Cortex of kidney (tissue), 1 donor: ENCODE measurements at places on chromosomes 3 and 15.

- DNase-seq = no peak
Observed at GRCh38 chr15:35979608-35980007, 433.6 kb upstream of the DPH6 start.

DNA sequence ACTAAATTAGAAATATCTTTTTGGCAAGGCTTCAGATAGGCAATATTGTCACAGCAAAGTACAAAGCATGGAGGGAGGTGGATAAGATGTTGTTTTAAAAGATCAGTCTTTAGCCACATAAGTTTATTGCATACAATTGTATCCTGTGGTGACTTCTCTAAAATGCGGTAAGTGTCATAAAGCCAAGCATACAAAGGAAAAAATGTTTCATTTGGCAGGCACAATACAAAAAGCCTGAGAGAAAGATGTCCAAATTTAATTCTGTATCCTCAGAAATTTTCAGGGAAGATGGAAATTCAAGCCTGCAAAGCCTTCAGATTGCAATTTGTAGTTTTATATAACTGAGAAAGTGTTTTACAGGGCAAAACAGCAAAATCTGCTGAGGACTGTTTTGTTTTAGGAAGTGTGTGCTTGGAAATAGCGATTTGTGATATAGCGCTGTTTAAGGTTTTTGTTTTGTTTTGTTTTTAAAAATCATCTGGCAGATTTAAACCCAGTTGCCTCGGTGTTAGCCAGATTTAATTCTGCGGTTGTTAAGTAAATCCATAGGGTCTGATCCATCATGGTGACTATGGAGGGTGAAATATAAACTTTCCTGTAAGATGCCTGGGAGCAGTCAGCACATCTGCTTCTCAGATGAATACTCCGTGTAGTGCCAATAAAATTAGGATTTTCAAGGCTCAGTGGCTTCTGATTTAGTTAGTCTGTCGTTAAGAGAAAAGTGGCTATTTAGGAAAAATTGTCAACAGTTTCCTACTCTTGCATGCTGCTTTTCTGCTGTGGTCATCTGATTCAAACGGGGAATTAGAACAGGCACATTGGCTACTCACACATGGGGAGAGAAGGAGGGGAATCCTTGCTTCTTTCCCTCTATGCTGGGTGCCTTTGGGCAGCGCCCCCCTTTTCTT lies 8.0 kb downstream of the KAT2B start:
- no peak for DNase-seq

GRCh38 chr3:107283948-107284347 lies 93.3 kb upstream of the CCDC54 start:
- no peak for DNase-seq

- no peak for DNase-seq
Observed at GRCh38 chr15:55513152-55513551, 5.1 kb upstream of the DNAAF4 start.

- DNase-seq = no peak
Observed at GRCh38 chr15:79032656-79033055, 57.9 kb downstream of the RASGRF1 start.

- no peak for DNase-seq
Observed at GRCh38 chr3:32282578-32283154, 44.2 kb downstream of the CMTM8 start.

- no peak for DNase-seq
Observed at GRCh38 chr3:42336103-42336502, 70.1 kb upstream of the CCK start.

DNA sequence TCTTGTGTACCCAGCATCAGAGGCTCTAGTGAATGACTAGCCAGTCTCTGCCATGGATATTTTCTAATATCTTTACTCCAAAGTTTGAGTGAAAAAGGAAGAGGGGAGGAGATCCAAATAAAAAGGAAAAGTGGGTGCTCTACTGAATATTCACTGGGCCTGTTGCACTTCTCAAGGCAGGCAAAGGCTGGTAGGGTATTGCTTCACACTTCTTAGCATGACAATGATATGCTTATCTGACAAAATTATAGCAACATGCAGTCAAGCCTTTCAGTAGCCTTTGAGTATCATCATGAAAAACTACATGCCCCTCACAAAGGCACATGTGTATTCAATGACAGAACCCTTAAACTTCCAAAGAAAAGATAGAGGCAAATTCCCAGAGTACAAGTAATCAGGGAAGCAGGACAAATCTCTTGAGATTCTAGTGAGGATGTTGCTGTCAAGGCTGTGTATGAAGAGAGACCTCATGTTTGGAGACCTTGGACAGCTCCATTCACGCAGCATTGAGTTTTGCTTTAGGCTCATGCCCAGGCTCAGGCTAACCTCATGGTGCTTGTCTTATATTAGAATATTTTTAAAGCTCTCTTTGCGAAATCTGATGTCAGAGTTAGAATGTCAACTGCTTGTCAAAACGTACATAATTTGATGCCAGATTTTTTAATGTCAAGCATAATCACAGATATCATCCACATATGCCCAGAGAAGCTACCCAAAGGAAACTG lies 506.9 kb downstream of the OCA2 start:
- DNase-seq = no peak

- no peak for DNase-seq
Observed at GRCh38 chr3:108406063-108406660, 104.2 kb downstream of the MYH15 start.

DNA sequence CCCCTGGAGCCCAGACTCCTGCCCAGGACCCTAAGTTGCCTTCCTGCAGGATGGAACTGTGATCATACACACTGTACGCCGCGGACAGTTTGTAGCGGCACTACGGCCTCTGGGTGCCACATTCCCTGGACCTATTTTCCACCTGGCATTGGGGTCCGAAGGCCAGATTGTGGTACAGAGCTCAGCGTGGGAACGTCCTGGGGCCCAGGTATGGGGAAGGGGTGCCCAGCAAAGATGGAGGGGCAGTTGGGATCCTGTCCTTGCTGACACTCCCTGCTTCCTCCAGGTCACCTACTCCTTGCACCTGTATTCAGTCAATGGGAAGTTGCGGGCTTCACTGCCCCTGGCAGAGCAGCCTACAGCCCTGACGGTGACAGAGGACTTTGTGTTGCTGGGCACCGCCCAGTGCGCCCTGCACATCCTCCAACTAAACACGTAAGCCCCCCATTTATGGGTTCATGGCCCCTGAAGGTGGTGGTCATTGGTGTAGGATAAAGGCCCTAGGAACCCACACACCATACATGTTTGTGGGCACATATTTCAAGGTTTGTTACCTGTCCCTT lies 28.8 kb downstream of the NBEAL2 start:
- no peak for DNase-seq

GRCh38 chr3:142884531-142884930 lies 4.4 kb downstream of the PCOLCE2 start:
- DNase-seq = no peak

- DNase-seq = no peak
Observed at GRCh38 chr3:141514382-141514781, 27.6 kb downstream of the RASA2 start.

DNA sequence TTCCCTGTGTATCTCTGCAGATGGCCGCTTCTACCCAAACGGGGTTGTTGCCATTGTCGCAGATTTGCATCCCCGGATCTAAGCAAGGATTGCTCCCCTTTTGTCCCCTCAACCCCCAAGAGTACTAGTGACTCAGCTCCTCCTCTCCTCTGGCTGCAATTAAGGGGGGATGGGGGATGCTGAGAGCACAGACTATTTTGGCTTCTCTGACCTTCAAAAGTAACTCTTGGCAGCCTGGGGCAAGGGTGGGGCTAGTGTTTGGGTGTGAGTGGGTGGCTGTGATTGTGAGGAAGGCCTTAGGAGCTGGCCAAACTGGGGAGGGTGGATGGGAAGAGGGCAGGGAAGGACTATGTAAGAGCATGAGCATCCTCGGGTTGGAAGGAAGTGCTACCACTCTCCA lies 1.2 kb upstream of the MAP1A start:
- no peak for DNase-seq

GRCh38 chr3:100189444-100189964 lies 71.3 kb upstream of the TBC1D23 start:
- DNase-seq = no peak
